ENCODE measurements at places on chromosomes 2 and 18.

- no peak for DNase-seq
Measured at GRCh38 chr2:240953426-240954410, 44.7 kb upstream of the SNED1 start.

DNA sequence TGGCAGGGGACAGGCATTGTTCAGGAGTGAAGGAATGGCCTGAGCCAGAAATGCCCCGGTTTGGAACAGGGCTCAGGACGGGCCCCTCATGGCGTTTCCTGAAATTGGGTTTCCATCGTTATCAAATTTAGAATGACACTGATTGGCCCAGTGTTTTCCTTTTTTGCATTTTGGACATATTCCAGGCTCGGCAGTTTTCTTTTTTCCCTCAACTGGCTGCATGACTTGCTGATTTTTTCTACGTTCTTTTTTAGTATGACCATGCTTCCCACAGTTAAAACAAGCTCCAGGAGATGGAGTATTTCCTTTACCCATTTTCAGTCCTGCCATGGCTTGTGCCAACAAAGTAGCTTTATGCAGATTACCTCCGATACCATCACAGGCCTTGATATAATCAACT lies 20.4 kb upstream of the LYG2 start:
- DNase-seq = no peak

DNA sequence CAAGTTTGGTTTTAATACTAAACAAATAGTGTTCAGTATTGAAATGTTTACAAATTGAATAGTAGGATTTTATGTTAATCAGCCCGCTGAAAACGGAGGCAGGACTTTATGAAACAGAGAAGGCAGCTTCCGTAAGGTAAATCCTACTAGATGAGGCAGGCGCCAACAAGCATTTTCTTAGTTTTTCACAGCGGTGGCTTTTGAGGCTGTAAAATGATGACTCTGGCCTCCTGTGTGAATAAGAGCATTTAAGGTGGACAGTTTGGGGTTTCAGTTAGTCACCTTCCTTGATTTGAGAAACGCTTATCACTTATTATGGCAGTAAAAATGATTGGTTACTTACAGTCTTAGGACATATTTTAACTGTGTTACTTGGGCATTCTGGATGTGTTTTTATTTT lies 212.9 kb downstream of the PTGR3 start:
- no peak for DNase-seq

- no peak for DNase-seq
Measured at GRCh38 chr2:42060718-42061619, 13.1 kb downstream of the PKDCC start.

GRCh38 chr2:28387082-28387960 lies 5.3 kb upstream of the FOSL2 start:
- DNase-seq = no peak

DNA sequence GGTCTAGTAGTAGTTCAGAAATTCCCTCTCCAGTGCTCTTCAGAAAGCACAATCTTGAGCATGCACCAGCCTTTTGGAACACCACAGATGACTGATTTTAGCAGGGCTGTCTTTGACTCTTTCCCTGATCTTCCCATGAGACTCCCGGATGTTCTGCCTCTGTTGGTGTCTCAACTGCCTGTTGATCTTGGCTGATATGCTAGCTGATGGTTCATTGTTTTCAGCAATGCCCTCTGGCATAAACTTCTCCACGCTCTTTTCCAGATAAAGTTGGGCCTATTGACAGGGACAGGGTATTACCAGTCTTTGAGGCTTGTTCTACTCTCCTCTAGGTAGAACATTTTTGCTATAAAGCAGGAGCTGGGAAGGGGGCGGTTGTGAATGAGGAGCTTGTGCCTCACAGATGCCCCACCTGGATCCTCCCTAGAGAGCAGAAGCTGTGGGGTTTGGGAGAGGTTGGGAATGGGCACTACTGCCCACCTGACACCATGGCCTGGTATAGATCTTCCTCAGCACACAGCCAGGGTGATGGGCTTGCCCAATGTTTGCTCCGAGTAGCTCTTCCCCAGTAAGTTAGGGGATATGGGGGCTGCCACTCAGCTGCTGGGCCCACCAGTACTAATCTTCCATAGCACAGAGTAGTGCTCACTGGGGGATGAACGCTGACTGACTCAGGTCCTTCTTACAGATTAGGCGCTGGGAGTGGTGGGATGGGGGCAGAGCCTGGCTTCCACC lies 111.3 kb downstream of the PTGR3 start:
- DNase-seq = no peak

- no peak for DNase-seq
Measured at GRCh38 chr2:218405086-218405745, 5.5 kb downstream of the CTDSP1 start.

DNA sequence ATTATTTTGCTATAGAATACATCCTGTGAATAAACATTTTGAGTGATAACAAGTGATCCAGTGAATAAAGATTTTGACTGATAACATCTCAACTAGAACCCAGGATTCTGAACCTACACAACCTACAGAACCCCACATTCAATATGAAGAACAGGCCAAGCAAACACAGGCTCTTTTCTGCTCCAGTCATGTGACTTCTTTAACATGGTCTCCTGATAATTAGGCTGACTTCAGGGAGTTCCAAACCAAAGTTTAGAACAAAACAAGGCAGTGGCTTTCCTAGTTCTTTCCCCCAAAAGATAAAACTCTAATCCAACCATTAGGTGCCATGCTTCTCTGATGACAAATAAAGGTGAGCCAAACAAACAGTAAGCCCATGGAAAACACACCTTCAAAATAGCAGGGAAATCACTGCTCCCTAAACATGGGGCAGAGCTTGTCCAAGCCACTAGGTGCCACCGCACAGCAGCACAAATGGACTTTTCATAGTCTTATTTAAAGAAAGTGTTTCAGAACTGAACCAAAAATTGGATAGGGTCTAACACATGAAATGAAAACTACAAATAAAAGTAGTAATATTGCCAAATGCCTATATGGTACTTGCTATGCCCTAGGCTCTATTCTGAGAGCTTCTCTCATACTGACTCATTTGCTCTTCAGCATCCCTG lies 95.3 kb downstream of the EVA1A start:
- no peak for DNase-seq

GRCh38 chr2:63849381-63850203 lies 7.9 kb downstream of the UGP2 start:
- no peak for DNase-seq

- DNase-seq = no peak
Measured at GRCh38 chr2:225083276-225083675, 41.0 kb upstream of the DOCK10 start.

GRCh38 chr18:56934131-56934530 lies 212.8 kb upstream of the BOD1L2 start:
- no peak for DNase-seq

DNA sequence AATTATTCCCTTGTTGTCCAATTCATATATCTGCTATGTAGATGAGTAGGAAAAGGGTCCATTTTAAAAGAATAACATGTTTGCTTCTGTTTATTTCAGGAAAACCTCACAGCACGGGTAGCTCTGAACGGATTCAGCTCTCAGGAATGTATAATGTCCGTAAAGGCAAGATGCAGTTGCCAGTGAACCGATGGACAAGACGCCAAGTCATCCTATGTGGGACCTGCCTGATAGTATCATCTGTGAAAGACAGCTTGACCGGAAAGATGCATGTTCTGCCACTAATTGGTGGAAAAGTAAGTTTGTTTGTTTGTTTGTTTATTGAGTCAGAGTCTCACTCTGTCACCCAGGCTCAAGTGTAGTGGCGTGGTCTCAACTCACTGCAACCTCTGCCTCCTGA lies 114.6 kb downstream of the PHLPP1 start:
- DNase-seq = no peak

DNA sequence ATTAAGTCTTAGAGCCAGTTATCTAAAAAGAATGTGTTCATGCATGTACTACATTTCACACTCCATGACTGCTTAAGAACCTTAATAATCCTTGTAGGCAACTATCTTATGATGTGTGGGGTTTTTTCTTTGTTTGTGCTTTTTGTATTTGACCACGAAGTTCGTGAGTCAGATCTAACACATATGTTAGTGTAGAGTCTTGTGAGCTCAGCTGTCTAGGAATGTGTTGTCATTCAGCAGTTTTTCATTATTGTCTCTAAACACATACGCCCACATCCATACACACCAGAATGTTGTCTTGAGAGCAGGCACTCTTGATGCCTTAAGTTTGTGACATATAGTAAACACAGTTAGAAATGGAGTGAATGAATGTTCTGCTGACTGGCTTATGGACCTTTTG lies 38.4 kb downstream of the CAB39 start:
- DNase-seq = no peak

GRCh38 chr2:198788676-198789075 lies 669.1 kb downstream of the SATB2 start:
- DNase-seq = no peak

GRCh38 chr2:239329972-239330572 lies 70.7 kb downstream of the HDAC4 start:
- no peak for DNase-seq

DNA sequence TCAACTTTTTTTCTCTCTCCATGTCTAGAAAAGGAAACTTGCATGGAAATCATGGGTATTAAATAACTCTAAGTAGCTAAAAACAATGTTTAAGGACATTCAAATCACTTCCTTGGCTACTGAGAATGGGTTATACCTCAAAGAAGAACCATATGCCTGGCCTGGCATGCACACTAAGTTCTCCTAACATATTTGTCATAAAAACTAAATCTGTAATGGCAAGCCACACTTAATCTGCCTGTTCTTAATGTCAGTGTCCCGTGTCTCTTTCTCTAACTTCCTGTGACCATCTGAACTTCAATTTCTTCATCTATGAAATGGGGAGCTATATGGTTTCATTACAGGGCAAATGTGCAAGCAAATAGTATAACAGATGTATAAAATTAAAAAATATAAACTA lies 11.1 kb downstream of the PDE1A start:
- no peak for DNase-seq

DNA sequence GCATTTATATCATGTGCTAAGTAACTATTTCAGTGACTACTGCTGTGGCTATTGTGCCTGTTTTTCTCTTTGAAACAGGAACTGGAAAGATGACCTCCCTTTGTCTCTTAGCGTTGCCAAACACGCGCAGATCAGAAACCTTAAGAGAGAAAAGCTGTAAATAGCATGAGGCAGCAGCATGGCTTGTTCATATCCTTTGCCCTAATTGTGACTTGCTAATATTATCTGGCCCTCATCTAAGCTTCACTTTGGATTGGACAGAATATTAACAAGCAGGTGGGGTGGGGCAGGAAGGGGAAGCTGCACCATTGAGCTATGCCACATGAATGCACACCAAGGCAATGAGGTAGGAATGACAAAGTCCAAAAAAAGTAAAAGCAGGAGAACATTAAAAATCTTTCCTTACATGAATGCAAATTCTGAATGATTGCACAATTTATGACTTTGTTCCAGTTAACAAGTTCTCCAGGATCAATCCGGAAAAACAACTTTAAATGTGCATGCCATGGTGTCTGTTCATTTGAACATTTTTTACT lies 128.4 kb downstream of the IRS1 start:
- DNase-seq = no peak

- no peak for DNase-seq
Measured at GRCh38 chr2:98378901-98379300, 32.6 kb downstream of the CNGA3 start.

DNA sequence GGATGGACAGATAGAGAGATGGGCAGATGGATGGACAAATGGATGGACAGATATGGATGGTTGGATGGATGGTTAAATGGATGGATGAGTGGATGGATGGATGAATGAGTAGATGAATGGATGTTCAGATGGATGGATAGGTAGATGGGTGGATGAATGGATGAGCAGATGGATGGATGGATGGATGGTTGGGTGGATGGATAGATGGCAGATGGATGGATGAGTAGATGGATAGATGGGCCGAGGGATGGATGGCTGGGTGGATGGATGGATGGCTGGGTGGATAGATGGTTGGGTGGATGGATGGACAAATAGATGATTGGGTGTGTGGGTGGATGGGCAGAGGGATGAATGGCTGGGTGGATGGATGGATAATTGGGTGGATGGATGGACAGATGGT lies 98.9 kb upstream of the OTOS start:
- no peak for DNase-seq

- DNase-seq = no peak
Measured at GRCh38 chr2:12007282-12007681, 260.9 kb downstream of the LPIN1 start.

- no peak for DNase-seq
Measured at GRCh38 chr2:43731211-43731610, 42.6 kb upstream of the DYNC2LI1 start.

GRCh38 chr2:101467306-101467705 lies 7.6 kb downstream of the RFX8 start:
- no peak for DNase-seq

- DNase-seq = no peak
Measured at GRCh38 chr18:41128126-41128525, 826.9 kb upstream of the PIK3C3 start.

DNA sequence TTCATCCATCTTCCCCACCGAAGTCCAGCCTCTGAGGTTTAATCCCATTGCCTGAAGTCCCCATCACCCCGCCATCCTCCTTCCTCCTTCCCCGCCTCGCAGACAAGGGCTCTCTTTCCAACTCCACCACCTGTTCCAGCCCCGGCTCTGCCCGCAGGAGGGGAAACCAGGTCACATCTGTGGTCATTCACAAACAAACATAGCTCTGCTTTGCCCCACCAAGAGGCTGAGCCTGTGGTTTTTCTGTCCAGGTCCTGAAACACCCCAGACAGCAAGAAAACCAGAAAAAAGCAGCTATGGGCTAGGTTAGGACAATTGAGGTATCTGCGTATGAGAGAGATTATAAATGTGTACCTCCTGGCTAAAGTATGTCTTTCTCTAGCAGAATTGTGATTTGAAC lies 144.7 kb downstream of the GLI2 start:
- no peak for DNase-seq

DNA sequence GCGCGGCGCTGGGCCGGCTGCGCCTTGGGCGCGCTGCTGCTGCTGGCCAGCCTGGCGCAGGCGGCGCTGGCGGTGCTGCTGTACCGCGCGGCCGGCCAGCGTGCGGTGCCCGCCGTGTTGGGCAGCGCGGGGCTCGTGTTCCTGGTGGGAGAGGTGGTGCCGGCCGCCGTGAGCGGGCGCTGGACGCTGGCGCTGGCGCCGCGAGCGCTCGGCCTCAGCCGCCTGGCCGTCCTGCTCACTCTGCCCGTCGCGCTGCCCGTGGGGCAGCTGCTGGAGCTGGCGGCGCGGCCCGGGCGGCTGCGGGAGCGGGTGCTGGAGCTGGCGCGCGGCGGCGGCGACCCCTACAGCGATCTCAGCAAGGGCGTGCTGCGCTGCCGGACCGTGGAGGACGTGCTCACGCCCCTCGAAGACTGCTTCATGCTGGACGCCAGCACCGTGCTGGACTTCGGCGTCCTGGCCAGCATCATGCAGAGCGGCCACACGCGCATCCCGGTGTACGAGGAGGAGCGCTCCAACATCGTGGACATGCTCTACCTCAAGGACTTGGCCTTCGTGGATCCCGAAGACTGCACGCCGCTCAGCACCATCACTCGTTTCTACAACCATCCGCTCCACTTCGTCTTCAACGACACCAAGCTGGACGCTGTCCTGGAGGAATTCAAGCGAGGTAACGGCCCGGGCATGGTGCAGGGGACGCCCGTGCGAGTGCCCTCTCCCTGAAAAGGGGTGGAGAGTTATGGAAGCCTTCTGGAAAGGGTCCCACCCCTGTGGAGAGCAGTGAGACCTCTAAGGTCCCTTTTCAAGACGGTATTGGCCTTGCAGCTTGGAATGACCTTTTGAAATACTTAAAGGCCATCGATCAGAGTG lies 1.0 kb downstream of the CNNM3 start:
- DNase-seq = no peak

Measured in activated T-helper 1 cell treated with Interleukin-2 at 50 U/mL for 16 hours (primary cell).